ENCODE measurements at places on chromosomes 6 and 20.
A peak's percentile ranks its signal among the peaks of the same experiment; 100 is the strongest.

- DNase-seq, result no peak
Observed at GRCh38 chr6:147117580-147117979, 86.6 kb upstream of the STXBP5 start.

GRCh38 chr6:131755597-131755996 is 44.8 kb upstream of the CTAGE9 start:
- no peak for DNase-seq

- no peak for DNase-seq
Observed at GRCh38 chr6:54802775-54803634, 43.6 kb upstream of the FAM83B start.

GRCh38 chr6:156687789-156688619 is 89.2 kb upstream of the ARID1B start:
- DNase-seq, result no peak

- no peak for DNase-seq
Observed at GRCh38 chr6:91506509-91506908, 919.6 kb upstream of the MAP3K7 start.

- DNase-seq, result no peak
Observed at GRCh38 chr6:89311853-89312531, 3.1 kb downstream of the GABRR2 start.

DNA sequence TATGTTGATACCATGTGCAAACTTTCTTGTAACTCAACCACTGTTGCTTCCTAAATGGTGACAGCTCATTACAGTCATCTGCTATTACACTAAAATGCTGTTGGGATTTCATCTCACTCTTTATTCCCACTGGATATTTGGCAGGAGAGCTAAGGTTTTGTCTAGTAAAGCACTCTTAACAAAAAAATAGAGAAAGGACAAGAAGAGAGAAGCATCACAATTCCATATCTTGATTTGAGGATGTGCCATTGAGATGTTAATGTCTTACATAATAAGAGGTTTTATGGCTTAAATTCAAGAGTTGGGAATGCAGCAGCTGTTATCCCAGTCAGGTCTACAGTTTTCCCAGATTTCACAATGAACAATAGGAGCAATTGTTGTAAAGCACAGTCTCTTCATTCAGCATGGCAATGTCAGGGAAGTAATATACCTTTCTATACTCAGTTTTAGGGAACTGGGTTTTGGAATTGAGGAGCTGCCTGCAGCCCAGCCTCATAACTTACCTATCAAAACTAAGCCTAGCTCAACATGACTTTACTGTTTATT is 134.9 kb downstream of the ISM1 start:
- DNase-seq, result no peak

- no peak for DNase-seq
Observed at GRCh38 chr6:121449331-121449730, 13.9 kb downstream of the GJA1 start.

GRCh38 chr6:50637267-50637666 is 76.1 kb upstream of the TFAP2D start:
- no peak for DNase-seq

DNA sequence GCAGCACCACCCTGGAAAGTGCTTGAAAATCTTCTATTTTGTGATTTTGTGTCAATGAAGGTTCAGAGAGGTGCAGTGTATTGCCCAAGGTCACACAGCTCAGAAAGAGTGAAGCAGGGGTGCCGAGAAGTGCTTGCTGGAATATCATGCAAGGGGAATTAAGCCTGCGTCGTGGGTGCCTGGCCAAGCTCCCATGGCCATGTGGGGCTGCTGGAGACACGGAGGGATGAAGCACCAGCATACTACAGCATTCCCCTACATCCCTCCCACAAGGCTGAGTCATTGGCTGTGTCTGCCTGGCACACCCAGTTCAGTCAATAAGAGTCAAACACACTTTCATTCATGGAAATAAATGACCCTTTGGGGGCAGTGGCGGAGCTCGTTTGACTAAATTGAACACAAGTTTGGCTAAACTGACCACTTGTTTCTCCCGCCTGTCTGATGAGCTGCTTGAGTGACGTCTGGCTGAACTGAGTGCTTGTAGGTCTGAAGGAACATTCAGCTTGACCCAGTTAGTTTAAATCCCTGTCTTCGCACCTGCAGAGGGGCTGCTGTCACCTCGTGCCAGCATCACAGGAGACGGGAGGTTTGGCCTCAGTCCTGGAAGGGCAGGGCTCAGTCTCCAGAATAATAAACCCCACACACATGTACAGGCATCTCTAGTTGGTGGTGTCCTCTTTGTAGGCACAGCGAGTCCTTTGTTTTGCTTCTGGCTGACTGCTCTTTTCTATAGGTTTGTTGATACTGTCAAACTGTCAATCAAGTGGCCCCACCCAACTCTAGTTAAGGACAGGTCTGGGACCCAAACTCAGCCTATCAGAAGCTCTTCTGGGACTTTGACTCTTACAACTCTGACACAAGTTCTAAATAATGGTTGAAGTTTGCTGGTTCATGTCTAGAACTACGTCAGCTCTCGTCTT is 8.4 kb upstream of the TGM2 start:
- DNase-seq, result peak; percentile 99

DNA sequence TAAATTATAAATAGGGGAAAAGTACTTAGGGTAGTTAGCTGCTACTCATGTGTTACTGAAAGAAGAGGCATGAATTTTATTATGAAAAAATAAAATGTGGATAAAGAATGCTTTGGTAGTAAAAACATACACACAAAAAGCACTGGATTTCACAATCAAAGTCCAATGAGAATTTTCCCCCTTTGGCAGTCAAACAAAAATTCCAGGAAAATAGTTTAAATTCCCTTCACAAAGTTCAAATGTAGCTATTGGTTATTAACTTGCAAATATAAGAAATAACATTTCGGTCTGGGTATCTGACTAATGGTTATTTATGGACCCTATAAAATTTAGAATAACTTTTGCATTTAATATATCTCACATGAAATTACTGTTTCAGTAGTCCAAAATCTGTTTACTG is 210.4 kb downstream of the FOXC1 start:
- DNase-seq, result no peak

DNA sequence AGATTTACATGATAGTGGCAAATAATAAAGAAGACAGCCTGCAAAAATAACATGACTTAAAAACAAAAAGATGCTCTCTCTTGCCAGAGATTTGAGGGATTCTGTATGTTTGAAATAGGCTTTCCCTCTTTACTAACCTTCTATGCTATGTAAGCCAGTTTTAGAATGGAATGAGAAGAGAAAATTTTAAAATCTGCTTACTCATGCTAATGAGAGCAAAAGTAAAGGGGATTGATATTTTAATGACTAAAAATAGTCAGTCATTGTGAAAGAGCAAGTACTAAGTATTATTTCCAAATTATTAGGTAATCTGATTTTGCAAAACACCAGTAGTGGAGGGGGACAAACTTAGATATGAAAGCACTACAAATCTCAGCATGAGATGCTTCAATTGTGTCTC is 563.3 kb upstream of the ADGRB3 start:
- DNase-seq, result no peak

DNA sequence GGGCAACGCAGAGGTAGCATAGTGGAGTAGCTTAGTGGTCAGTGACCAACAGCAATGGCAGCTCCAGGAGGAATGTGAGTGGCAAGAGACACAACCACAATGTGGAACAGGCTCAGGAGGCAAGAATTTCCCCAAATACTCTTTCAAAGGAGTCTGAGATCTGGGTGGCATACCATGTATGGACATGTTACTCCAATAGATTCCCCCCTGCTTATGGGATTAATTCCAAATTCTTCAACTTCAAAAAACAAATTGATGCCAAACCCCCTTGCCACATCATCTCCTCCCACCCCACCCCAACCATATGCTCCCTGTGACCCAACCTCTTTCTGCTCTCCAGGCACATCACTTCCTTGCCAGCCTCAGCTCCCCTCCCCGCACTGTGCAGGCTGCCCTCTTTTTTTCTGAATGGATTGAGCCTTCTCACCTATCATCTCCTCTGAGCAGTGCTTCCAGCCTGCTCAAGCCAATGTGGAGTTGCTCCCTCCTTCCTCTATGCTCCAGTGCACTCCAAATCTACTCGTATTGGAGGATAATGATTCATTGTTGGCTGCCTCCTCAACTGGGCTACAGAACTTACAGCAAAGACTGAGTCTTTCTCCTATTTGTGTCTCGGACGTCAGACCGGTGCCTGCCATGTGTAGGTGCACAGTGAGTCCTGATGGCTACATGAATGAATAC is 93.0 kb upstream of the CEP85L start:
- no peak for DNase-seq

- no peak for DNase-seq
Observed at GRCh38 chr6:165439928-165440554, 130.6 kb upstream of the C6orf118 start.

DNA sequence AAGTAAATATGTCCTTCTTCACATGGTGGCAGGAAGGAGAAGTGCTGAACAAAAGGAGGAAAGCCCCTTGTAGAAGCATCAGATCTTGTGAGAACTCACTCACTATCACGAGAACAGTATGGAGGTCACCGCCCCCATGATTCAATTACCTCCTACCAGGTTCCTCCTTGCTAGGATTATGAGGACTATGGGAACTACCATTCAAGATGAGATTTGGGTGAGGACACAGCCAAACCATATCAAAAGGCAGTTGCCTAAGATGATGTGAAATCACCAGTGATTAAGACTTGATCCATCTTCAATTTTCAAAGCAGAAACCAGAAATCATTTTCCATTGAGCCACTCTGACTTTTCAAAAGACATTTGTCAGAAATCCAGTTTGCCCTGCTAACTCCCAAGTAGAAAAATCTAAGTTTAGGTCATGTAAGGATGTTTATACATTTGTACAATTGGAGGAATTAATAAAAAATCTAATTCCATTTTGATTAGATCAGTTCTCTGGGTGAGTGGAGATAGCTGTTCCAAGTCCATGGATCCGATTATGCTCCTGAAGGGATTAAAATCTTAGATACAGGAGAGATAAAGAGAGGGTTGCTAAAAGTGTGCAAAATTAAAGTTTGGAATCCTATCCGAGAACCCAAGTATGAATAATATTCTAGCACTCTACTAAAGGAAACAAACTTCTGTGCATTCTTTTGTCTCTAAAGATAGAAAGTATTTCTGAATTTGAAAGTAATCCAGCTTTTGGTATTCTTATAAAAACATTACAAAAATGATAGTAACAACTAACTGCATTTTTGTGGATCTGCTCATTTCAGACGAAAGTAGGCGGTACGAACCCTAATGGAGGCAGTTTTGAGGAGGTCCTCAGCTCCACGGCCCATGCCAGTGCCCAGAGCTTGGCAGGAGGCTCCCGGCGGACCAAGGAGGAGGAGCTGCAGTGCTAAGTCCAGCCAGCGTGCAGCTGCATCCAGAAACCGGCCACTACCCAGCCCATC is 39.5 kb downstream of the HDDC2 start:
- no peak for DNase-seq

DNA sequence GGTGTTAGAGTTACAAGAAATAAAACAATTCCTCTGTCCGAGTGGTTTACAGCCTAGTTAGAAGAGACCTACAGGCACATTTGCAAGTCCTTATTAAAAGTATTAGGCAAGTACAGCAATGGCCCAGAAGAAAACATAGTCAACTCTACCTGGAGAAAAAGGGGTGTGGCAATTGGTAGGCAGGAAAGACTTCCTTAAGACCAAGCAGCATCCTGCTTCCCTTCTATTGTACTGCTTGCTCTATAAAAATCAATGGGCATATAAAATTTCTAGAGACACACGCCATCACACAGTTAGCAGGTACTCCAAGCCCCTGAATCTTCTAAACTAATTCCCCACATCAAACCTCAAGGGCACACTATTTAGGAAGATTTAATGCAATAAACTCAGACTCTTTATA is 185.6 kb downstream of the ATXN1 start:
- no peak for DNase-seq

DNA sequence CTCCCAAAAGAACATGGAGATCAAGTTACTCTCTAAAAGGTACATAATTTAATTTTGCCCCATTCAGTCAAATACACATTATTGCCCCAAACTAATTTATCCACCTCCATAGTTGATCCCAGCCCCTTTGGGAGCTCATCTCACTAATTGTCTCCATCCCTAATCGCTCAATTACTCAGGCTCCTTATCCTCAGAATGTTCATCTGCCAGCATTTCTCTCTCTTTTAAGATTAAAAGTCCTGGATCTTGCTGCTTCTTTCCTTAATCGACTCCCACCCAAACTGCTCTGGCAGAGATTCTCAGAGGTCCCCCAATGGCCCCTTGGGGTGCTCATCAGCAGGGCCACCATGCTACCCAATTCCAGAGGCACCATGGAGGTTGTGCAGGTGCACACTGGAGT is 18.4 kb upstream of the NNAT start:
- no peak for DNase-seq

- DNase-seq, result no peak
Observed at GRCh38 chr6:134480593-134480992, 162.7 kb upstream of the SGK1 start.

Data from RWPE2 (cell line).